Putamen (tissue), 1 donor: ENCODE measurements at places on chromosomes 5 and 9.

- DNase-seq, result no peak
Observed at GRCh38 chr5:22473886-22474285, 379.3 kb downstream of the CDH12 start.

DNA sequence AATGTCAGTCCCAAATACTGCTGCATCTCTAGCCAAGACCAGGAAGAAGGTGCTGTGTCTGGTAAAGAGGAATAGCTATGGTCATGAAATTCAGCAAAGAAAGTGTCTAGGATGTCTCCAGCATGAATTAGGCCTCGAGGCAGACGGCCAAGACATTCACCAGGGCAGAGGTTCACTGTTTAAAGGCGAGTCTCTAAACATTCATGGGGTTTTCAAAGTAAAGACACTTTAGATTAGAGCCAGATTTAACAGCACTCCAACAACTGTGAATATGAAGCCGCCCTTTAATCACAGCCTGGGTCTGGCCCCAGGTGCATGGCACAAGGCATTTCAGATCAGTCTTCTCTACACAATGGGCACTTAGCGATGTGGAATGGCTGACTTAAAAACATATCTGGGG is 95.0 kb downstream of the ANKH start:
- DNase-seq, result no peak

- peak; percentile 80 for DNase-seq
Observed at GRCh38 chr9:129946246-129946995, 96.6 kb downstream of the FNBP1 start.

DNA sequence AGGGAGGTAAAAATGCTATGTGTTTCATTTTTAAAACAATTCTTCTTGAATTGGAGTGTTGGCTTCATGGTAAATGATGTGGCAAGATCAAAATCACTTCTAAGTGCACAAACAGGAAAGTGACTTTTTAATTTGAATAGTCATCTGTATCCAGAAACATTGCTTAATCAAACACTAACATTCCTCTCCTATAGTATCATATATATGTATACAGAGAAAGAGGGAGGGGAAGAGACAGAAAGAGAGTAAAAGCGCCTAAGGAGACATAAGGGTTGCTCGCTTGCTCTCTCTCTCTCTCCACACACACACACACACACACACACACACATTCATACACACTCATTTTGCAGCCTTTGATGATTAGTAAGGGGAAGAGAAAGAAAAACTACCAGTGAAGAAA is 95.4 kb upstream of the PRDM9 start:
- no peak for DNase-seq

DNA sequence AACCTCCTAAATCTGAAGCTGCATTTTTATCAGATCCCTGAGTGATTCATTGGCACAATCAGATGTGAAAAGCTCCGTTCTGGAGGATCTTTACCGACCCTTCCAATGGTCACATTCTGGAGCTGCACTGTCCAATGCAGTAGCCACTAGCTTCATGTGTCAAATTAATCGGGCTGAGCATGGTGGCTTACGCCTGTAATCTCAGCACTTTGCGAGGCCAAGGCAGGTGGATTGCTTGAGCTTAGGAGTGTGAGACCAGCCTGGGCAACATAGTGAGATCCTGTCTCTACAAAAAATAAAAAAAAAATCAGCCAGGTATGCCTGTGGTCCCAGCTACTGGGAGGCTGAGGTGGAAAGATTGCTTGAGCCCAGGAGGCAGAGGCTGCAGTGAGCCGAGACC is 3.7 kb downstream of the IL17B start:
- DNase-seq, result no peak

- DNase-seq, result no peak
Observed at GRCh38 chr9:101440714-101441230, 5.2 kb upstream of the ALDOB start.

DNA sequence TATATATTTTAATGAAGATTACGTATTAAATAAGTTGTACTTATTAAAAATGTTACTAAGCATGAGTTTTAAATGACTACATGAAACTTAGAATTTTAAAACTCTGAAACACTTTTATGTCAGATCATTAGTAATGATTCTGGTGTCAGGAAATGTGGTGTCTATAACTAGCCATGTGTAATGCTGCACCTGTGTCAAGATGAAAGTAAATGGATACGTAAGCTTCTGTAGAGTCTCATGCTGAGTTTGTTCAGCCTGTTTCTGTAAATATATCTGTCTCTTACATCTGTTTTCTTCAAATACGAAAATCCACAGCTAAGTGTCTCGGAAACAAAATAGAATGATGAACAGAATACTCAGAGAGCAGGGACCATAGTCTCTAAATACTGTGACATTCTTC is 278.0 kb upstream of the SMC2 start:
- DNase-seq, result no peak

DNA sequence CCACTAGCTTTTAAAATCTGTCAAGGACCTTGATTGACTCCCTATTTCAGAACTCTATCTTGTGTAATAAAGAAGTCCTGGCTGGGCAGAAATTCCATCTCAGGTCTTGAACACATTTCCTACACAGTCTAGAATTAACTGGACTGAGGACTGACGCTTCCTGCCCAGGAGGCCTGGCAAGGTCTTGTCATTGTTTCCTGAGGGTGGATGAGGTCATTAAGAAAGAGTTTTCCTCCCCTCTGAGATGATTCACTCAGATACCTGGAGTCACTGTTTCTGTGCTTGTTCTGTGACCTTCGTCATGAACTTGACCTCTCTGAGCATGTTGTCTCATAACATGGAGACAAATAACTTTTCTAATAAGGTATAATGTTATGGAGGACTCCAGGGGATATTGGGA is 10.0 kb downstream of the MTAP start:
- DNase-seq, result no peak

DNA sequence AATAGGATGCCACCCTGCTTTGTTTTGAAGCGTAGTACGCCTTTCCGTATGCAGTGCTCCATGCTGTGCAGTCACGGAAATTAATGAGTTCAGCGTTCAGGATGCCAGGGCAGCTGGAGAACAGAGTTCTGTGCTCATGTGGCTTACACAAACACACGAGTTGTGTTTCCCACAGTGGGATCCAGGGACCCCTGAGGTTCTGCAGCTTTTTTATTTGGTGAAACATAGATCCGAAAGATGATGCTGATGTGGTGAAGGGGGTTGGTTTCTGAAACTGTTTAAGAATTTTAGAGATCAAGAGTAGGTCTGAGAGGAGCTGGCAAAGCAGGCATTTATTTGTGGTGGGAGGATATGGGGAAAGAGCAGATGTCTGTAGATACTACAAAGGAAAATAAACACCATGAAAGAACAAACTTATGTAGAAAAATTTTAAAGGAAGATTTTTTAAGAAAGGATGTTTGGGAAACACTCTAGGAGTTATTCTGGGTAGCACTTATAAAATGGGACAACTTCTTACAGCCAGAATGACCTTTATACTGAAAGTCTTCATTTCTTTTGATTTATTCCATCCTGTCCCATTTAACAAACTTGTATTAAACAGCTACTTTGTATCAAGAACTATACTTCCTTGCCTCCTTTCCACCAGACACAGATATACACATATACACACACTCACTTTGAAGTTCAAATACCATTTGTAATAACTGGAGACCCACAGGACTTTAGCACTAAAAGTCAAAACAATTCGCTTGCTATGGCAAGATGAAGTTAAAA is 52.7 kb downstream of the ITGA1 start:
- no peak for DNase-seq

GRCh38 chr5:27008604-27009539 is 29.5 kb downstream of the CDH9 start:
- no peak for DNase-seq
